ENCODE measurements at places on chromosomes 1 and 21.

GRCh38 chr1:214582289-214582891 is 20.6 kb upstream of the CENPF start:
- no peak for DNase-seq

DNA sequence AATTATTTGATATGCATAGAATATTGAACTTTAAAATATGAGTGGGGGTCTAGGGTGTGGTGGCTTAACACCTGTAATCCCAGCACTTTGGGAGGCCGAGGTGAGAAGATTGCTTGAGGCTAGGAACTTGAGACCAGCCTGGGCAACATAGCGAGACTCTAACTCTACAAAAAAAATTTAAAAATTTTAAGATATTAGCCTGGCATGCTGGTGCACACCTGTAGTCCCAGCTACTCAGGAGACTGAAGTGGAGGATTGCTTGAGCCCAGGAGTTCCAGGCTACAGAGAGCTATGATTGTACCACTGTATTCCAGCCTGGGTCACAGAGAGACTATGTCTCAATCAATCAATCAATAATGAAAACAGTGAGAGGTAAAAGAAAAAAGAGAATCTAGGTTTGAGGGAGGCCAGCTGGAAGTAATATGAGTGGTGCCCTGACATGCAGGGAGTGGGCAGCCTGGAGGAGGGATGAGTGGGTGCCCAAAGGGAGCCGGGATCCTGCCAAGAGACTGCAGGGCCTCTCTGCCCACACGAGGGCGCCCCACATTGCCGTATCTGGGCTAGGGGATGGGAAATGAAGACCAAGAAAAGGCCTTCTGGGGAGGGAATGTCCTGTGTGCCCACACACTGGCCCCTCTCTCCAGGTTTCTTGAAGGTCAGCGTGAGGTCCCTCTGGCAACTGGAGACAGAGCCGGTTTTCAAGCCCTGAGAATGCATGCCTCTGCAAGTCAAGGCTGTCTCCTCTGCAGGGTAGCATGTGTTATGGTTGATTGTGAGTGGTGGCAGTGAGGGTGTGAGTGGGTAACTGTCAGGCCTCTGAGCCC is 93.9 kb upstream of the PPM1J start:
- DNase-seq = no peak

- no peak for DNase-seq
Measured at GRCh38 chr1:157085421-157085820, 14.2 kb downstream of the ETV3L start.

DNA sequence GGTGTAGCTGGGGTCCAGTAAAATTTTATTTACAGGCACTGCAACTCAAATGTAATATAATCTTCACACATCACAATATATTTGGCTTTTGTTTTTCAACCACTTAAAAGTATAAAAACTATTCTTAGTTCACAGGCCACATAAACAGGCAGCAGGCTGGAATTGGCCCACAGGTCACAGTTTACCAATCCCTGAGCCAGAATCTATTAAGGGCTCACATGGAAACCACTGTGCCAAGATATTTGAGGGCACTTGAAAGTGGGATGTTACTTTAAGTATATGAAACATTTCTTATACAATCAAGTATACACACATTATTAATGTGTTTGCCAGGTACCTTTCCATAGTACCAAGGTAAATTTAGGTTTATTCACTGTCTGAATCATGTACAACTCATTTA is 71.9 kb upstream of the PRDX6 start:
- DNase-seq = no peak

DNA sequence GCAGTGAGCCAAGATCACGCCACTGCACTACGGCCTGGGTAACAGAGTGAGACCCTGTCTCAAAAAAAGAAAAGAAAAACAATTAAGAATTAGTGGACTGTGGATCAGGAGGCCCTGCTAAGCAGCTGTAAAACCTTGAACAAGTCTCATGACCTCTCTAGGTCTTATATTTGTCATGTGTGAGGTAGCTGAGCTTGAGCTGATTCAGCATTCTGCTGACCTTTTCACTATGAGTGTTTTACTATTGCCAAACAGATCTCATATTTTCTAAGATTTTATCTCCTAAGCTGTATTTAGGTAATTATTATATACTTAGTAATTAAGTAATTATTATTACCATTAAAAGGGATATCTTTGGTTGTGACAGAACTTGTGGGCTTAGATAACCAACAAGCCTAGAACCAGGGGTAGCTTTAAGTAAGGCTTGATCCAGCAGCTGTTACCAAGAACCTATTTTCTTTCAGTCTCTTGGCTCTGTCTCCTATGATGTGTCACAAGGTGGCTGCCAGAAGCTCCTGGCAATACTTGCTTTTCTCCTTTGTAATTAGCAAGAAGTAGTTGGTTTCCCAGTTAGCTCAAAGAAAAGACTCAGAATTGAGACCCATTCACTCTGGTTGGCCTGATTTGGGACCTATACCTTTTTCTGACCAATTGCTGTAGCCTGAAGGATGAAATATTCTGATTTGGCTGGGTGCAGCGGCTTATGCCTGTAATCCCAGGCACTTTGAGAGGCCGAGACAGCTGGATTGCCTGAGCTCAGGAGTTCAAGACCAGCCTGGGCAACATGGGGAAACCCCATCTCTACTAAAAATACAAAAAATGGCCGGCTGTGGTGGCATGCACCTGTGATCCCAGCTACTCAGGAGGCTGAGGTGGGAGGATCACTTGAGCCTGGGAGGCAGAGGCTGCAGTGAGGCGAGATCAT is 8.5 kb upstream of the ZC3H12A start:
- DNase-seq = no peak

- no peak for DNase-seq
Measured at GRCh38 chr1:221925947-221926346, 184.1 kb upstream of the DUSP10 start.
